Smooth muscle cell of the umbilical artery (primary cell): ENCODE measurements at places on chromosomes 5 and 9. TPM values are rescaled to one million over a fixed set of nuclear protein-coding genes. Genes with fewer than 3 reads are reported as not detected.

Gene SLCO4C1
- total RNA-seq = not detected in 2 replicates

Gene SLC4A9
- total RNA-seq = not detected in 2 replicates

Gene TRAF2
- 5.6 and 16.0 TPM in 2 replicates for total RNA-seq

Gene HBEGF
- total RNA-seq = 7.4 and 27.0 TPM in 2 replicates

Gene DNAJB5
- total RNA-seq = 13.4 and 15.4 TPM in 2 replicates

Gene CCDC180
- 1.4 and 1.8 TPM in 2 replicates for total RNA-seq

Gene C9orf153
- 0.30 and 1.1 TPM in 2 replicates for total RNA-seq

Gene PDE6A
- not detected in 2 replicates for total RNA-seq

Gene SEMA5A
- total RNA-seq = 19.3 and 26.1 TPM in 2 replicates

Gene SPINK1
- total RNA-seq = 0.23 and 0.59 TPM in 2 replicates

Gene BRD3OS
- 16.3 and 19.1 TPM in 2 replicates for total RNA-seq

Gene SLC27A6
- total RNA-seq = under 0.01 and 0.32 TPM in 2 replicates

Gene FOXI1
- not detected in 2 replicates for total RNA-seq

Gene F12
- total RNA-seq = 0.51 and 0.89 TPM in 2 replicates

Gene BTNL3
- total RNA-seq = not detected in 2 replicates

Gene SPATA31A7
- not detected in 2 replicates for total RNA-seq

Gene C8G
- total RNA-seq = 0.59 TPM in 1 of 2 replicates, not detected in the other

Gene NOXA1
- 0.18 and 0.30 TPM in 2 replicates for total RNA-seq

Gene CCL27
- total RNA-seq = 0.14 and 0.59 TPM in 2 replicates

Gene IDNK
- total RNA-seq = 1.5 and 1.7 TPM in 2 replicates

Gene IL5
- not detected in 2 replicates for total RNA-seq

Gene LVRN
- 0.51 and 0.59 TPM in 2 replicates for total RNA-seq

Gene SPACA9
- total RNA-seq = 2.4 and 2.5 TPM in 2 replicates

Gene TMC1
- total RNA-seq = under 0.01 and 0.28 TPM in 2 replicates

Gene PCDHGB5
- 30.9 and 34.3 TPM in 2 replicates for total RNA-seq

Gene BSPRY
- not detected in 2 replicates for total RNA-seq

Gene SHC3
- total RNA-seq = 63.2 and 79.2 TPM in 2 replicates

Gene TNC
- 193 and 206 TPM in 2 replicates for total RNA-seq

Gene CNOT6
- 15.1 and 24.5 TPM in 2 replicates for total RNA-seq

Gene CYLC2
- total RNA-seq = not detected in 2 replicates

Gene PCDHGA7
- total RNA-seq = 4.2 and 6.8 TPM in 2 replicates

Gene CCNO
- total RNA-seq = 0.14 TPM in 1 of 2 replicates, not detected in the other

Gene PRRX2
- total RNA-seq = 0.14 and 0.59 TPM in 2 replicates

Gene LCN9
- not detected in 2 replicates for total RNA-seq

Gene TUSC1
- 7.6 and 10.4 TPM in 2 replicates for total RNA-seq

Gene SLC6A19
- total RNA-seq = not detected in 2 replicates

Gene TICAM2
- 5.0 and 5.6 TPM in 2 replicates for total RNA-seq

Gene ZDHHC11B
- not detected in 2 replicates for total RNA-seq

Gene TEK
- total RNA-seq = 15.7 and 89.3 TPM in 2 replicates

Gene PCDHB11
- 0.05 and 0.30 TPM in 2 replicates for total RNA-seq

Gene ALDH7A1
- 37.7 and 45.3 TPM in 2 replicates for total RNA-seq
